ENCODE measurements at places on chromosomes 4 and X.

- no peak for DNase-seq
Observed at GRCh38 chrX:19578956-19579355, 63.6 kb upstream of the MAP3K15 start.

- no peak for DNase-seq
Observed at GRCh38 chr4:86924811-86925210, 10.0 kb upstream of the AFF1 start.

DNA sequence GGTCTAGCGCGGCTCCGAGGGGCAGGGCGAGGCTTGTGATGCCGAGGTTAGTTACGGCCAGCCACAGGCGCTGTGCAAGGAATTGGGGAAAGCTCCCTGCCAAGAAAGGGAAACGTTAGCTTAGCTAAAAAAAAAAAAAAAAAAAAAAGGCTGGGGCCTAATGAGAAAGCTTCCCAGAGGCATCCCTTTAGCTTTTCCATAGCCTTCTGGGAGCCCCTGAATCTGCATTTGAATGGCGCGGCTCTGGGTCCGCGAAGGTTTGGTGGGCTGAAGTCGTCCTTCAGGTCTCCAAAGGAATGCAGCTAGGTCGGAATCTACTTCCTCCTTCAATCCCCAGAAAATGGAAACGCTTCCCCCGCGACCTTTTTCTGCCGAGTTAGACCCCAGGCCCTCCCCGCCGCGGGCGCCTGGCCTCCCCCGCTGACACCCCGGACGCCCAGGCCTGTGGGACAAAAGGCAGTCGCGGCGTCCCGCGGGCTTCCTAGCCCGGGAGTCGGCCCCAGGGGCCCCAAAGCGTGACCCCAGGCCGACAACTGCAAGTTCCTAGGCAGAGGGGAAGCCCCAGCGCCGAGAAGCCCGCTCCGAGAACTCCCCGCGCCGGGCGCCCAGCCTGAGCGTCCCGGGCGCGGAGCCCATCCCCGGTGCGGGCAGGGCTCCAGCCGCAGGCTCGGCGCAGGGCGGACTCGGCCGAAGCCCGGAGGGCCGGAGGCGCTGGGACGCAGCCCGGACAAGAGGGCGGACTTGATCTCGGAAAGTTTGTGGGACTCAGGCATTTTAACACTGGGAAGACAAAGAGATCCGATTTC is 605 bp upstream of the FAT1 start:
- DNase-seq = no peak

- no peak for DNase-seq
Observed at GRCh38 chr4:86895692-86896488, 3.7 kb upstream of the C4orf36 start.

DNA sequence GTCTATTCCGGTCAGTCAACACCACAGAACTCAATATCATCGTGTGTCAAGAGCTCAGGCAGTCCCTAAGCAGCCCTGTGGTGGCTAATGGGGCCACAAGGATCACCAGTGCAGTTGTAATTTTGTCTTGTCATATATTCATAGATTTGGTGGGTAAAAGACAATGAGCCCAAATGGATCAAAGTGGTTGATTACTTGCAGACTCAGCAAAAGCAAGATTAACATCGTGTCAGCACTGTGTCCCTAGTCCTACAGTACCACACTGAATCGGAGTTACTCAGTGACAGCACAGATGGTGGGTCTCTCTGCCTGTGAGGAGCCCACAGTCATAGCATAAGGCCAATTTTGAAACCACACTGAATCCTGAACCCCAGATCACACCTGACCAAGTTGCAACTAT is 8.7 kb downstream of the XAGE5 start:
- DNase-seq = no peak

- no peak for DNase-seq
Observed at GRCh38 chrX:41116948-41117347, 31.7 kb downstream of the USP9X start.

GRCh38 chr4:147843162-147843561 is 111.3 kb downstream of the ARHGAP10 start:
- no peak for DNase-seq

Data from AG09319 (cell line).